ENCODE measurements at places on chromosomes 2 and 18.

GRCh38 chr2:149446748-149447147 is 116.4 kb downstream of the LYPD6 start:
- no peak for DNase-seq

DNA sequence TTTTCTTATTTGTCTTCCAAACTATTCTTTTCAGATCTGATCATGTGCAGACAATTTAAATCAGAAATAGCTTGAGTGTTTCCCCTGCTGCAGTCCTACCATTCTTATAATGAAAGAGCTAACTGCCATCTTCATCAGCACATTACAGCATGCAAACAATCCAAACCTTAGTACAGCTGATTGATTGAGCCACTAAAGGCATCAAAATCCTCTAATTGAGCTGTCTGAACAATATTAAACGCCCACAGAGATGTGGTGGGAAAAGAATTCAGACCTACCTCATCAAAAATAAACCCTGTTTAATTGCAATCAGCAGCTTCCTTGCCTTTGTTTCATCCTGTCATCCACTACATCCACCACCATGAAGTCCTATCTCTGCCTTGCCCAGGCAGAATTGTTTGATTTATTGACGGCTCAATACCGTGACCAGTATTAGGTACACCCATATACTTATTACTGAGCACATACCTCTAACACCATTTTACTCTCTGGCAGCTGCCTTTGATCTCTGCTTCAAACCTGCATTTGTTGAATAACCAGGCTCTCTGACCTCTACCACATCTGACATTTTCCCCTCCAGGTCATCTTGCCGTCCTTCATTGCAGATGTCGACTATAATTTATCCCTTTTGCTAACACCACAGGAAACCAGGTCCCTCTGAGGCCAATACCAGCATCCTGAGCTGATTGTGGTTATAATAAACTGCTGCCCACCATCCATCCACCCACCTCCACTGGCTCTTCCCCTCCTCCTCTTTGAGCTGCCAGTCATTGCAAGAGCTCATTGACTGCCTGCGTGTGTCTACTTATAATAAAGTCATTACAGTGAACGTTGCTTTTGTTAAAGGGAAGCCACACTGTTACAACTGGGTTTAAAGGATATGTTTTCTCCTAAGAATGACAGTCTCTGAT is 78.5 kb downstream of the RBM43 start:
- no peak for DNase-seq

DNA sequence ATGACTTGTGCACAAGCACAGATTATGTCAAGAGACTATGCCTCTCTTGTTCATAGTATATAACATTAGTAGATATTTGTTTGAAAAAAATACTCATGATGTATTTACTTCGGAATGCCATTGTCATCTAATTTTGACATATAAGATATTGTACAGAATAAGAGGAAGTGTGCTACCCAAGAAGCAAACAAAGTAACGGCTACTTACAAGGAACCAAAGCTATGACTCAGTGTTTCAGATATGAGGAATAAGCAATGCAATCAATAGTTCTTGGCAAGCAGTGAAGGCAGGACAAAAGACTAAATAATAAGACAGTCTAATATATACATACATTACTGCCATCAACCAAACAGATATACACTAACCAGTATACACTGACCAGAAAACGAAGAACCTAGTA is 256.3 kb downstream of the CCDC178 start:
- DNase-seq, result no peak

- DNase-seq, result no peak
These were observed 484.4 kb upstream of the REG3G start for GRCh38 chr2:78541088-78541450.

DNA sequence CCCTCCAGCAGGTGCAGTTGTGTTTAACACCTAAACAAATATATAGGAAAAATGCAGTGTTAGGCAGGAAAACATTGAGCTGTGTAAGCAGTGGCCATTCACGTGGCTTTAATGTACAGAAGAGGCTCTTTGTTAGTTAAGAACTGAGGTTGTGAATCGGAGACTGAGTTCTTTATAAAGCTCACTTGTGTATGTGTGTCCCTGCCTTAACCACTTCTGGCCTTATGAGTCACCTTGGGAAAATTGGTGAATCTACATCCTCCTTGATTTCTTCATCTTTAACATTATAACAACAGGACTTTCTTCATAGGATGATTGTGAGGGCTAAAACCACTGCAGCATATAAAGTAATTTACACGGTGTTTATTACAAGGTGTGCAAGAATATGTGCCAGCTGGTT is 188.4 kb upstream of the TPO start:
- DNase-seq, result peak; percentile 4

- no peak for DNase-seq
These were observed 11.6 kb upstream of the RBFA start for GRCh38 chr18:80022613-80023012.

- no peak for DNase-seq
These were observed 114.7 kb upstream of the OTOS start for GRCh38 chr2:240255165-240255491.

- peak; percentile 97 for DNase-seq
These were observed 32.1 kb upstream of the SIGLEC15 start for GRCh38 chr18:45793264-45793965.

- no peak for DNase-seq
These were observed 163.4 kb downstream of the LRRTM1 start for GRCh38 chr2:80141007-80141726.

DNA sequence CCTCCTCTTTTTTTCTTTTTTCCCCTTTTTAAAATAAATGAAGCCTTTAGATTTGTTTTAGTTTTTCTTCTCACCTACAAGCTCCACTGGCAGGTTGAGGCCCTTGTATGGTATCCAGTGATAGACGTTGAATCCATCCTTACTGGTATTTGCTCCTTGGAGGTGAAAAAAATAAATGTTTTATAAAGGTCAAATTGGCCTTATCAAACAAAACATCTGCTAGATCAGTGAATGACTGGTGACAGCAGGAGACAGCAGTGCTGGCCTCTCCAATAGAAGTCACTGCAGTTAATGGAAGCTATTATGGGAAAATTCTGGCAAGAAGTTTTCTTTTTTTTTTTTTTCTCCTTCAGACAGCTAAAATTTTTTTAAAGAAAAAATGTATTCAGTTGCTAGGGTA is 12.6 kb upstream of the SP9 start:
- no peak for DNase-seq

GRCh38 chr2:161946489-161947107 is 127.4 kb downstream of the DPP4 start:
- DNase-seq, result peak; percentile 30

DNA sequence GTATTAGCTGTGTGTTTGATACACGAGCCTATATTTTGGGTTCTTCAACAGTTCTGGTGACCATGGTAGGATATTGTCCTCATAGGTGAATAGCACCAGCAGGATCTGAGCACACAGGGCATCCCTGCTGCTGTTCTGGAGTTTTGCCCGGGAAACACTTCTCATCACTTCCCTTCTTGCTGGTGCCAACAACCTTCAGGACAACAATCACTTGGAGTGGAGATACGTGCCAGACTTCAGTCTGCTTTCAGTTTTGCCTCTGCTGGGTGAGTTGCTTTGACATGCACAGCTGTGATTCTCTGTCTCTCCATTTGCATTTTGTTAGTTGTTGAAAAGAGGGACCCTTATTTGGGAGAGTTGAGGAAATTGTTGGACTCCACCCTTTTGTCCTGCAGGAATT is 1347.2 kb upstream of the DDX18 start:
- DNase-seq, result no peak

DNA sequence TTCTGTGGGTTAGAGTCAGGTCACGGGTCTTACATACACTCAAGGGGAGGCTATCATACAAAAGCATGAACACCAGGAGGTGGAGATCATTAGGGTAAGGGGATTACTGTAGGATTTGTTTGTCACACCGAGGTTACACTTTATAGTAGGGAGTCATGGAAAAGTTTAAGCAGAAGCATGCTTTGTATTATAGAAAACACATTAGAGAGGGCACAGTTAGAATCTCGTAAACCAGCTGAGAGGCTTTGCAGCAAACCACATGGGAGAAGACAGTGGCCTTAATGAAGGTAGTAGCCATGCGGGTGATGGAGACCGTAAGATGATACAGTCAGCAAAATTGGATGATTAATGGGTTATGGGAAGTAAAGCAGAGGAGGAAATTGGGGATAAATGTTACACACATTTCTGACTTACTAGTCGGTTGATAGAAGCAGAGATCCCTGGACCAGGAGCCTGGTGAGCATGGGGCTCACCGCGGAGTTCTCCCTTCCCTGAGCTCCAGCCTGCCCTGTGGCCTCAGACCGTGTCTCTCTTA is 75.6 kb downstream of the MAPRE2 start:
- DNase-seq, result peak; percentile 4

DNA sequence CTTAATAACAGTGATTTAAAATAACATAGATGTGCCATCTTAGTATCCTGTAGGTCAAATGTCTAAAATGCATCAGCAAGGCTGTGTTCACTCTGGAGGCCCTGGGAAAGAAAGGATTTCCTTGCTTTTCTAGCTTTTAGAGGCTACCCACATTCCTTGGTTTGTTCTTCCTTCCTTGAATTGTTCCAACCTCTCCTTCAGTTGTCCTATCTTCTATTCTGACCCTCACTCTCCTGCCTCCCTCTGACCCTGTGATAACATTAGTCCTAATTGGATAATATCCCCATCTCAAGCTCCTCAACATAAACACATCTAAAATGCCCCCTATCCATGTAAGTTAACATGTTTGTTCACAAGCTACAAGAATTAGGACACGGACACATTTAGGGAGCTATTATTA is 733.5 kb downstream of the SOCS6 start:
- no peak for DNase-seq

GRCh38 chr2:120241684-120242083 is 11.0 kb upstream of the RALB start:
- no peak for DNase-seq

DNA sequence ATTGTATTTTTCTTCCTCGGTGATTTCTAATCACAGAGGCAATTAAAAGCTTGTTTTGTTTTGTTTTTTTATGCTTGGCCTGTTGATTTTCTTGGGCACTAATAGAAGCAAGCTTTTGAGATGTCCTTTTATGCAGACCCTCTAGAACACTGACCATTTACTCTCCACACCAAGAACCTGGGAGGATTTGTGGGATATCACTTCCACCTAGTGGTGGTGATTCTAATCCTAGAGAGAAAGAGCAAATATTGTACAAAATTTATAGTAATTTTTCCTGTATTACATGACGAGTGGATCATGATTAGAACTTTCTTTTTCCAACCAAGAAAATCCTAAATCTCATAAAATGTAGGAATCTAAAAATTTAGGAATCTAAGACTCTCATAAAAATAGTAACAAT is 23.4 kb downstream of the NEMP2 start:
- peak; percentile 55 for DNase-seq

GRCh38 chr2:47145466-47145865 is 9.6 kb downstream of the STPG4 start:
- no peak for DNase-seq

GRCh38 chr2:43429369-43429768 is 166.5 kb downstream of the THADA start:
- no peak for DNase-seq

DNA sequence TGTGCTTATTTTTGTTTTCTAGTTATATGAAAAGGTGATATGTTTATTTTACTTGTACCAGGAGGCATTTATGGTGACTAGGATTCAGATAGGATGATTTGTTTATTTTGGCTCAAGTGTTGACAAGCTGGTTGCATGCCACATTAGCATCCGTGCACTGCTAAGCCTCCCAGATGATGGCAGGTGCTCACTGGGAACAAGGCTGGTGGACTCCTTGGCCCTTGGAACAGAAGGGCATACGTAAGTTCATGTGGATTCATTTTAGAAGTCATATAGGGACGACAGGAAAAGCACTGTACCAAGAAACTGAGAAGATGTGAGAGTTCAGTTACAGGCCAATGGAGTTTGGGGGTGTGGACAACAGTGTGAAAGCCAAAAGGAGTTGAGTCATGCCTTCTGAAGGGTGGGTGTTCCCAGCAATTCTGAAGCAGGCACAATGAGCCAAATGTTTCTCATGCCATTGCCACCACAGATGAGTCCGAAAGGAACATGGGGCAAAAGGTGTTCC is 166.2 kb downstream of the PHLPP1 start:
- DNase-seq, result peak; percentile 96
